ENCODE measurements at places on chromosomes 11 and 22. TPM values are rescaled to one million over a fixed set of nuclear protein-coding genes. Genes with fewer than 3 reads are reported as not detected.

GRCh38 chr22:24485170-24485569, 10.0 kb upstream of the UPB1 start:
- no peak for DNase-seq

DNA sequence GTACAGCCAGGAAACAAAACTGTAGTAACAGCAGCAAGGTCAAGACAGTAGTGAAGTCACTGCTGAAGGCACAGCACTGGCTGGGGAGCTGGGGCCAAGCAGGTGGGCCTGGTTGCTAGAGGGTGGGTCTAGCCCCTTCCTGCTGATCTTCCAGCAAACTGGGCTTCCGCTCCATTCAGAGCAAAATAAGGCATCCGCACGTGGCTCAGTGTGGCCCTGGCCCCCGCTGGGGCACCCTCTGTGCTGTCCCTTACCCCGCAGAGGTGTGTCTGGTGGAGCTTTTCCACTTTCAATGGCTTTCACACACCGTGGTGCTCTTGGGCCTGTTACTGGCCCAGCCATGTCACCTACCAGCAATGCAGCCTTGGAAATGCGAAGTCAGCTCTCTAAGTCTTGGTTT, 162.4 kb upstream of the B3GAT1 start:
- DNase-seq = no peak

- no peak for DNase-seq
These were observed 124.1 kb upstream of the BID start for GRCh38 chr22:17898375-17898774.

- peak; percentile 27 for DNase-seq
These were observed 53.9 kb upstream of the RCE1 start for GRCh38 chr11:66789097-66789890.

GRCh38 chr22:25105817-25106650, 93.6 kb upstream of the CRYBB3 start:
- no peak for DNase-seq

DNA sequence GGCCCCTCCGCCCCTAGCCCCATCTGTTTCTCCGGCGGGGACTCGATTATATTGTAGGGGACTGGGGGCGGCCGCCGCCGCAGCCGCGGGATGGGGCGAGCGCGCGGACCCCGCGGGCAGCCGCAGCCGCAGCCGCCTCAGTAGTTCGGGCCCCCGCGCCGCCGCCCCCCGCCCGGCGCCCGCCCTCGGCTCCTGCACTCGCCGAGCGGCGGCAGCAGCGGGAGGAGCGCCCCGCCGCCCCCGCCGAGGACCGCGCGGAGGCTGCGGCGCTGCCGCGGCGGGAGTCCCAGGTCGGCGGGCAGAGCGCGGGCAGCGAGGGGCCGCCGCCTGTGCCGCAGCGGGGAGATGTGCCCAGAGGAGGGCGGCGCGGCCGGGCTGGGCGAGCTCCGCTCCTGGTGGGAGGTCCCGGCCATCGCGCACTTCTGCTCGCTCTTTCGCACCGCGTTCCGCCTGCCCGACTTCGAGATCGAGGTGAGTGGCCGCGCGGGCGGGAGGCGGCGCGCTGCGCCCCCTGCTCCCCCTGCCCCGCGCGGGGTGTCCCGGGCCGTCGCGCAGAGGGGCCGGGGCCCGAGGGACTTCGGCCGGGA, at the start of gene CECR2:
TSS of gene CECR2 (plus strand) at position 22 of the 587 bp plus-strand sequence. CDS start at position 346, 324 bp downstream.
- DNase-seq = peak; percentile 86

GLB1L3 gene
- 0.06 TPM for total RNA-seq

- DNase-seq = peak; percentile 47
These were observed 395.7 kb downstream of the MN1 start for GRCh38 chr22:27405672-27406388.

- no peak for DNase-seq
These were observed 2.6 kb downstream of the CD44 start for GRCh38 chr11:35141571-35141971.

IGLL5 gene
- 103 TPM for total RNA-seq

API5 gene
- 89.0 TPM for total RNA-seq

PRG2 gene
- total RNA-seq = 0.22 TPM

- no peak for DNase-seq
These were observed 265.3 kb upstream of the ANO5 start for GRCh38 chr11:21927628-21928027.

DNA sequence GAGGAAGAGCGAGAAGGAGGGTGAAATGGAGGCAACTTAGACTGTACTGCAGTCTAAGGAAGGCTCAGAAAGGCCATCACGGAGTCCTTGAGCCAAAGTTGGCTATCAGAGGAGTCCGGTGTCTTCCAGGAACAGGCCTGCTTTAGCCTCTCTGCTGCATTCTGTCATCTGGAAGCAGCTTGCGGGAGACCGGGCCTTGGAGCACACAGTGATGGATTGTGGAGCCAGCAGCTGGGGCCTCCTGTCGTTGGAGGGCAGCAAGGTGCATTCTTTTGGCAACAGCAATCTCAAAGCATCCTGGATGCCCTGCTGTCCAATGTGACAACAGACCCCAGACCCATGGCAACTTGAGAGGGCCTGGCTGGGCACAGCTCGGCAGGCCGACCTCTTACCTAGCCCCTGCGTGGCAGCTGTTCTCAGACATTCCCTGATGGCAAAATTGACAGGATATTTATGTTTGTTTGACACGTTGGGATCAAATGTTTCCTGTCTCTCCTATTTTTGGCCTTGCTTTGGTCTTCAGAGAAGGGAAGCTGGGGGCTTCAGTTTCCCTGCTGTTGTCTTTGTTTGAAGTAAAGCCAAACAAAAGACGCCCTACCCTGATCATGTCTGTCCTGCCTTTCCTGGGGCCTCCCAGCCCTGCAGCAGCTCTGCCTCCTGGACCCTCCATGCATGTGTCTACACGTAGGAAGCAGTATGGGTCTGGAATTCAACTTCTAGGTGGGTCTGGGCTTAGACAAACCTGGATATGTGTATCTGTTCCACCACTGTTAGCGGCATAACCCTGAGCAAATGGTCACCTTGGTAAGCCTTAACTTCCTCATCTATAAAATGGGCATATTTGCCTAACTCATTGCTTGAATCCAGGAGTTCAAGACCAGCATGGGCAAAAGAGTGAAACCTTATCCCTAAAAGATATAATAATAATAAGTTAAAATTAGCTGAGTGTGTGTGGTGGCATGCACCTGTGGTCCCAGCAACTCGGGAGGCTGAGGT, 43.9 kb upstream of the LMO2 start:
- peak; percentile 49 for DNase-seq

SF1 gene
- 320 TPM for total RNA-seq

- DNase-seq = peak; percentile 79
These were observed 851 bp downstream of the PTDSS2 start for GRCh38 chr11:450809-451451.

DNA sequence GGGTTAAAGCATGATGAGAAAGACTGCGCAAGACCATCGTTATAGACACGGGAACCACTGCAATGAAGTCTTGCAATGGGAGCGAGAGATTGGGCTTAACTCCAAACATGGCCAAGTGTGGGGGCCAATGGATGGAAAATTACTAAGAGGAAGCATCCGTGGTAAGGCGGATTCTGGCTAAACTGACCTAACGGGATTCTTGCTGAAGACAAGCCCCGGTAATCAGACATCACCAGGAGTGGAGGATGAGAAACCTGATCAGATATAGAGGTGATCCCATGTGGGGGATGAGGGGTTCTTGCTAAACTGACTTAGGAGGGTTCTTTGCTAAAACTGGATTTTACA, 5.8 kb upstream of the SYNGR1 start:
- no peak for DNase-seq

All from kidney (tissue), 22 donors.